ENCODE measurements at places on chromosomes 1 and 21.

DNA sequence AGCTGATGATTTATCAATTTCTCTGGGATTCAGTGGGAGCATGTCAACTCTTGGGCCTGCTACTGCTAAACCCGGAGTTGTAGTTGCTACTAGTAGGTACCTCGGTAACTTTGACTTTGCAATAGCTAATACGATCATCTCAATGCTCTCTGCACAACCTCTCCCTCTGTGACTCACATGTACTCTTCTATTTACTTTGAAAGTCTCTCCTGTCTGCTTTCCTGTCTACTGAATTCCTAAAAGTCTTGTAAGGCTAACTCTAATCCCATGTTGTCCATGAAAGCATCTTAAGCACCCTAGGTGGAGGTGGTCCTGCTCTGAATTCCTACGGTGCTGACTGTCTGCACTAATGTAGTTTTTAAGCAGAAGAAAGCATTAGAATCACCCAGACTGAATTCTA, 29.3 kb downstream of the SLC9C2 start:
- DNase-seq, result no peak

DNA sequence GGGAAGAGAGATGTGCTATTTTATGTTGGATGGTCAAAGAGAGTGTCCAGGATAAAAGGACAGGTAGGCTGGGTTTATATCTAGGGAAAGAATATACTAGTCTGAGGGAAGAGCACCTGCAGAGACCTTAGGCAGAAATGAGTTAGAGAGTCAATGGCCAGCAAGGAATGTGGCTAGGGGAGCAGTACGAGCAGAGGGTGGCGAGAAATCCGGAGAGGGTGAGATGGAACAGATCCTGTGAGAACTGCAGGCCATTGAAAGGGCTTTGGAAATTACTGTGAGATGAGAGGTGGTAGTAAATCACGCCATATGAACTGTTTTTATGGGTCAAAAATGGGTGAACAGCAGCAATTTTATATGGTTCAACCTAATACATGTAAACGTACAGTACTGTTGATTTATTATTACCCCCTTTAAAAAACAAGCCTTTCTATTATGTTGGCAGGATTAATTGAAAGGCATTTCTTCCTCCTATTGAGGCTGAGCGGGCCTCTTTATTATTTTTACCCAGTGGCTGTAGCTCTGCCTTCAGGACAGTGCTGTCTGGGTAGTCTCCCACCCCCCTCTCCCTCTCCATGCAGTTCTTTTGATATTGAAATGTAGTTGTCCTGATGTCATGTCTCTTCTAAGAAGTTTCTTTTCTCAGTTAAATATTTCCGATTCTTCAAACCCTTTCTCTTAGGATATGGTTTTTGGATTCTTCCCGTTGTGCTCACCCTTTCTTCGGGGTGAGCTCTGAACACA, 75.2 kb upstream of the CD1D start:
- no peak for DNase-seq

- DNase-seq, result no peak
These were observed 6.5 kb upstream of the HAPLN2 start for GRCh38 chr1:156612666-156613065.

GRCh38 chr1:221810406-221810805, 68.5 kb upstream of the DUSP10 start:
- DNase-seq, result no peak

GRCh38 chr1:67110352-67110751, 24.4 kb downstream of the C1orf141 start:
- peak; percentile 16 for DNase-seq

DNA sequence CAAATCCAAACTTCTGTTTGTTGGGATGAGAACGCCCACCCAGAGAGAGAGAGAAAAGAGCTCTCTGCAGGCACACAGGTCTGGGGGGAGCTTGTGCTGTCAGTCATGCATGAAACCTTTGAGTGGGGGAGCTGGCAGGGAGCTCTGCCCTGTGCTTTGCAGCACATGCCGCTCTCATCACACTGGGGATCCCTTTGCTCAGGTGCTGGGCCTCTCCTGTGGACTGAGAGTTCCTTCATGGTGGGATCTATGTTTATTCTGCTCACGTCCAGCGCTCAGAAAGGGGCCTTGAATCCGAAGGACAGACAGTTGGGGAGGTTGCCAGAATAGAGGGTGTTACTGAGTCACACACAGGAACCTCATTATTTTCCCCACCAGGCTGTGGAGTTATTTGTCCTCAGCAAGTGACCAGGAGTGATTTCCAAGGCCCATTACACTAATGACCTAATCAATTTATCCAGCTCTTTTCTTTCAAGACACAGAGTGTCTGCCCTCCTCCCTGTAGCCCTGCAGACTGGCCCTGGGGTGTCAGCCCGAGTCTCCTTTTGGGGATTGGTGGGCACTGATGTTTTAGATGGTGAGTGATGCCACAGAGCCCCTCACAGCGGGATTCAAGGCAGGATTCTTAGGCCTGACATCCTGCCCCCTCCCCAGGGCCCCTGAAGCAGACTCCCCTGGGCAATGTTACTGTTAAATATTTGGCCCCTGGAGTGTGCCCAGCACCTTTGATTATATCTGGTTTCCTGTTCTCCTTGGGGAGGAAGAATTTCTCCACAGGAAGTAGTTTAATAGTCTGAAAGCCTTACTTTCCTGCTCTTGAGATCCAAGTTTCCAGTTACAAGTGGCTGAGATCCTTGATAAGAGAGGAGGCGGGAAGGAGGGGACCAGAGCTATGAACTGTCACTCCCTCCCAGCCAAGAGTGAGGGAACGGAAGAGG, 22.3 kb downstream of the MYBPH start:
- no peak for DNase-seq

- DNase-seq, result no peak
These were observed 180.6 kb upstream of the EDN2 start for GRCh38 chr1:41664861-41665640.

- DNase-seq, result no peak
These were observed 2.4 kb downstream of the JMJD4 start for GRCh38 chr1:227732586-227733308.

DNA sequence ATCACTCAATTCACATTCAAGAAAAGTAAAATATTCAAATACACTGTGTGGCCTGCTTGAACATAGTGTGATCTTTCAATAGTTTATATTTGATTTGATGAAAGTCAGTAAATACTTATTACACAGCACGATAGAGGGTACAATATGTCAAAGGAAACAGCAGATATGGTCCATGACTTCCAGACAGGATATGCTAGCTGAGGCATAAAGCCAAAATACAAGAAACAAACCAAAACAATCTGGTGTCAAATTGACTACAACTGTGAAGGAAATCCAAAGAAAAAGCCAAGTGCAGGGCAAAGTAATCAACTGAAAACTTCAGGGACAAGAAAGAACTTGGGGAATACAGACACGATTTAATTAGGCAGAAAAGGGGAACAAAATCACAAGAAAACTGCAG, 19.3 kb downstream of the RRAGC start:
- no peak for DNase-seq

DNA sequence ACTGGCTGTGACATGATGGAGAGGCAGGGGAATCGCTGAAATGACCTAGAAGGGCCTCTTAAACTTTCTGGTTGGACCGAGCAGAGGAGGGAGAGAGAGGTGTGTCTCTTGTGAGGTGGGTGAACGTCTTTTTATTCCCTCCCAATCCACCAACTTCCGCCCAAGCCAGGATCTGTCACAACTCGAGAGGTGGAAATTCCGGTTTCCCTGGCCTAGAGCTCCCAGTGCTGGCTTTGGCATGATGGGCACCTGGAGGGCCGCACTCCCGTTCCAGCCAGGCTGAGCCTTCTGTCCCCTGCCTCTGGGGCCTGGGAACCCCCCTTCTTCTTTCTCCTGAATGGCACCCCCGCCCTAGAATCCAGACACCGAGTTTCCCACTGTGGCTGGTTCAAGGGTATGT, at the start of gene SEMA4A:
Gene SEMA4A, plus strand, starts transcription at position 224 of the 400 bp plus-strand sequence. CDS start 994 bp downstream, outside the sequence.
- DNase-seq, result no peak

GRCh38 chr1:165290148-165290547, 66.4 kb downstream of the LMX1A start:
- no peak for DNase-seq

GRCh38 chr1:5475572-5475971, 516.7 kb downstream of the NPHP4 start:
- DNase-seq, result no peak

DNA sequence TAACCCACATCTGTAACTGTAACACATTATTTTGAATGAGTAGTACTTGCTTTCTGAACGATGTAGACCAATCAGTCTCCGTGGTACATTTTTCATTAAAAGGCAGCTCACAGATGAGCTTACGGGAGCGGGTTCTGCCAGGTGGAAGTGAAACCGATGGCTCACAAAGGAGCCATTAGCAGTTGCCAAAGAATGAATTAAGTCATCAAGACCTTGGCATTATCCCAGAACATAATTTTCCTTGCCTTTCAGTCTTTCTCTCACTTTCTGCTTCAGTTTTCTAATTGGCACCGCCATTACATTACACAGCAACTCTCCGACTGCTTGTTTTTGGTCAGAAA, 33.5 kb upstream of the UTS2 start:
- no peak for DNase-seq

- DNase-seq, result no peak
These were observed at the start of gene NECTIN4 for GRCh38 chr1:161089251-161089924. TSS of gene NECTIN4 (minus strand) at chr1:161089558. CDS start at chr1:161089296, 262 bp downstream.

GRCh38 chr1:86382878-86383277, 13.2 kb downstream of the ODF2L start:
- DNase-seq, result no peak

DNA sequence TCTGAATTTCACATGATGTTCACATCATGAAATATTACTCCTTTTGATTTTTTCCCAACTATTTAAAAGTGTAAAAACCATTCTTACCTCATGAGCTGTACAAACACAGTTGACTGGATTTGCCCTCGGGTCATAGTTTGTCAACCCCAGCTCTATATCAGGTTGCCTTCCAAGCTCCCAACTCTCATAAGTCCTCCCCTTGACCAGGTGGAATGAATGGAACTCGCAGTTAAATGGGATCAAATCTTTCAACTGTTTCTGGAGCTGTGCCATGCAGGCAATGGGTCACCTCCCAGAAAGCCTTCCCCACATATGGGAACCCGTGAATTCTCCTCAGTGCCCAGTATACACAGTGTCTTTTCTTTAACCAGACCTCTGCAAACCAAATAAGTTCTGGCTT, 169.8 kb upstream of the FOXD3 start:
- no peak for DNase-seq

DNA sequence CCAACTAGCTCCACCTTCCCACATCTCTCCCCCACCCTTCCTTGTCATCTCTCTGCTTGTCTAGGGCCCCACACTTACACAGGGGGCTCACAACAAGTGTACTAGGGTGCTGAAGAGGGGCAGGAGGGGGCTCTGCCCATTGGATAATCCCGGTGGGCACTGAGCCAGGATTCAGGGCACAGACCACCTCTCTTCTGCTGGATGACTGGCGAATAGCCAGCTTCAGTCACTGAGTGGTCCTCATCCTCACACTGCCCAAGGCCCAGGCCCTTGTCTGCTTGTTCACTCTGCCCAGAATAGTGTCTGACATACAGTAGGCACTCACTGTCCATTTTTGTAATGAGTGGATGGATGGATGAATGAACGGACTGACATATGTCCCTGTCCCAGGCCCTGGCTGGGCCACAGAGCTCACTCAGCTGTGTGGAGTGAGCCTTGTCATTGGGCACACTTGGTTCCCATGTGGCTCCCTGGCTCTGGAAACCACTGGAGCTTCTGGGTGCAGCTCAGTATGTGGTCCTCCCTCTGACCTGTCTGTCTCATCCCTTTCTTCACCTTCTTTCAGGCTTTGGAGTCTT, 36.6 kb downstream of the FOXO6 start:
- DNase-seq, result no peak

GRCh38 chr21:42905195-42905594, 12.1 kb downstream of the NDUFV3 start:
- DNase-seq, result no peak

GRCh38 chr1:233868461-233868860, 36.0 kb upstream of the SLC35F3 start:
- no peak for DNase-seq

DNA sequence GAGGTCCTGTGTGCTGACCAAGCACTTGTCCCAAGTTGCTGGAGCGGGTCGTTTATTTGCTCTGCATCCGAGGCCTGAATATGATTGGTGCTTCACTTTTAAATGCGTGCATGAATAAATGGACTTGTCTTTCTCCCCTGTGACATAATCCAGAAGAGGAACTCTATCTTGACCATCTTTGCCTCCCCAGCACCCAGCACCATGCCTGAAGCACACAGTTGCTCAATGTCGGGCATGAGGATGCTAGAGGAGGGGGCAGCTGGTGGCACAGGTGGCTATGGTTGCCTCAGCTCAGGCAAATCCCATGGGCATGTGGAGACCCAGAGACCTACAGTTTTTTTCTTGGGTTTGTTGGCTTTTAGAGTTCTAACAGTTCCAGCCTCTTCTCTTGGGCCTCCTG, 142.6 kb downstream of the KAZN start:
- no peak for DNase-seq

- DNase-seq, result no peak
These were observed 10.7 kb downstream of the TBX19 start for GRCh38 chr1:168291222-168291837.

GRCh38 chr1:198893763-198894444, 255.1 kb downstream of the PTPRC start:
- no peak for DNase-seq

DNA sequence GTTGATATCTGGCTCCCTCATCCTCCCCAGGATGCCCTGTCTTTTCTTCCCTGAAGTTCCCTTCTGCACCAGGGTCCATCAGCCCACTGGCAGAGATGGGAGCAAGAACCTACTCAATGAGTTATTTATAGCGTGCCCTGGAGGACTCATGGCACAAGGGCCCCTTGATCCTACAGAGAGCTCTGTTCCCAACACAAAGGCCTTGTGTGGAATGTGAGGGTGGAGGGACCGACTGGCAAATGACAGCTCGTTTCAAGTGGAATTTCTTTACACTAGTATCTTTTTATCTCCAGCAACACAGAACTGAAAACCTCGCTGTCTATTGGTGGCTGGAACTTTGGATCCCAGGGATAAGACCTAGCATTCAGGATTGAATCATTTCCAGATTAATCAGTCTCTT, 22.4 kb downstream of the CHI3L2 start:
- no peak for DNase-seq

- DNase-seq, result no peak
These were observed 7.3 kb upstream of the ANKRD13C start for GRCh38 chr1:70361727-70362398.

DNA sequence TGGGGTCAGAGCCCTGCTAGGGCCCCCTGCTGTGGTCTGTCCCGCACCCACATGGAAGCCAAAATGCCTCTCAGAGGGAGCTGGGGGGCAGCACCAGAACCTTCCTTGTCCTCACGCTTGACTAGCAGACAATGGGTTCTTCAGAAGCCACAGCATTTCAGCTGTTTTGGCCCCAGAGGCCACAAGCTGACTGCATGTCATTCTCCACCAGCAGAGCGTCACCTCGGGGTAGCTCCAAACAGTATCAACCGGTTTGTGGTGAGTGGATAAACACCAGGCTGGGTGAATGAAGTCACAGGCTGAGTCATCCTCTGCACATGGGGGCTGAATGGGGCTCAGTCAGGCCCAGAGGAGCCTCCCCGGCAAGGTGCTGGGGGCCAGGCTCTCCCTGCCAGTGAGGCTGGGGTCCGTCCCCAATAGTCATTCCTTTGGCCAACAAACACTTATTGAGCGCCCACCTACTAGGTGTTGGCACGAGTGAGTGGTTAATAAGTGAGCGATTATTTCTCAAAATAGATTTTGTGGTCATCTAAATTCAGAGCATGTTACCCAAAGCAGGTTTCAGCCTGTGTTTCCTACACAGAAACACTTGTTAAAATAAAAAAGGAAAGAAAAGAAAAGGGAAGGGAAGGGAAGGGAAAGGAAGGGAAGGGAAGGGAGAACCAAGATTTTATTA, 9.1 kb downstream of the OLIG1 start:
- peak; percentile 73 for DNase-seq

Measured in GM06990 (cell line).